ENCODE measurements at places on chromosomes 2 and 18.

DNA sequence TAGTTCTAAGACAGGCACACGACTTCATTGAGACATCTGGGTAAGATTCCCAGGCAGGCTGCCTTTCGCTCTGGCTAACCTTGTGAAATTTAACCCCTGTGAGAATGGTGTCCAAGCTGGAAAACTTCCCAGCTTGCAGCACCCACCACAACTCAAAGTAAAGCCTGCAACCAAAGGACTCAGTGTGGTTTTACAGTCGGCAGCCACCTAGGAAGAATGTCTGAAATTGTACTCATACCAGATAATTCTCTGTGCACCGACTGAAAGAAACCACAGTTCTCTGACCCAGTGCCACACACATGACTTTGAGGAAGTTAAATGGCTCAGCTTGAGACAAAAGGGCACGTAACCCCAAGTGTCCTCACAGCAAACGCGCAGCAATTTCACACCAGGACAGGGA, 125.7 kb downstream of the RBMS1 start:
- DNase-seq, result no peak

DNA sequence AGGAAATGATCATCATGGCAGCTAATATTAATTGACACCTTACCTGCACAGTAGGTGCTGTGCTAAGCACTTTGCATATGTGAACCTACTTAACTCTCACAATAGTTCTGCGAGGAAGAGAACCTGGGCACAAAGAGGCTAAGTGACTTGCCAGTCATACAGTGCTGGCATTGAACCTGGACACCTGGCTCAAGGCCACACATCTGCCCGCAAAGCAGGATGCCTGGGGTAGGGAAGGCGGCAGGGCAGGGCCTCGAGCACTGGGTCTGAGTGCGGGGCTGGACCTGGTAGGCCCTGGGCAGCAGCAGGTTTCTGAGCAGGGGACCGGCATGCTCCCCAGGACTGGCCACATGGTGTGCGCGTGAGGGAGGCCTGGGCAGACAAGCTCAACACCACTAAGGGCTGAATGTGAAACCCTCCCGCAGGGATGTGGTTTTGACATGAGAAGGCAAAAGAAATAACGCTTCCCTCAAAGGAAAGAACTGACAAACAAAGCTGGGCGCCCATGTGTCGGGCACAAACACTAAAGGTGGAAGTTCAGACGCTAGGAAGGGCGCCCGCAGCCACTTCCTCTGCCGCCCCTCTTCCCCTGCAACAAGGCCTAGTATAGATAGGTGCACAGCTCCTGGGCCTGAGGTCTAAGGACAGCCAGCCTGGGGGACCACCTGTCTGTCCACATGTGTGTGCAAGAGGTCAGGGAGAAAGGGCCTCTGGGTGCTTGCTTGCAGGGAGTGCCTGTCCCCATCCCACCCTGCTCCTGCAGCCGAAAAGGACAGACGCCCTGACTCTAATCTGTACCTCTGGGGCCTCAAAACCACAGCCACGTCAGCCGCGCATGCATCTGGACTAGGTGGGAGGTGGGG, 92.5 kb downstream of the ZFP36L2 start:
- peak; percentile 60 for DNase-seq

- no peak for DNase-seq
These were observed 2.3 kb downstream of the MEIS1 start for GRCh38 chr2:66437109-66437690.

DNA sequence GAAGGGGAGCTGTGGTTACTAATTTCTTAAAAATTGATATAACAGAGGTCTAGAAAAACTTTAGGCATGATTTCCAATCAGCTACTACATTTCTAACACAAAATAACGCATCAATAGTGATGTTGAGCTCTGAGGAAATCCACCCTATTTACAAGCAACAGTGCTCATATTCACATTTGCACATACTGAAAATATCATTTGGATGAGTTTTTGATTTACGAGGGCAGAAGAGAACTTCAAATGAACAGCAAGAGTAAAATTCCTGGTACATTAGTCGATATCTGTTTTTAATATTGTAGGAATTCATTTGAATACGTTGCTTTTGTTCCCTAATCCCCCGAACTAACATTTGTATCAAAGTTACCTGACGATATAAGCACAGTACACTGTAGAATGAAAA, 761.0 kb upstream of the POU3F3 start:
- DNase-seq, result no peak

GRCh38 chr2:199818026-199818425, 33.0 kb downstream of the FTCDNL1 start:
- DNase-seq, result no peak

- no peak for DNase-seq
These were observed 154.9 kb upstream of the NDUFV2 start for GRCh38 chr18:8947566-8947965.

DNA sequence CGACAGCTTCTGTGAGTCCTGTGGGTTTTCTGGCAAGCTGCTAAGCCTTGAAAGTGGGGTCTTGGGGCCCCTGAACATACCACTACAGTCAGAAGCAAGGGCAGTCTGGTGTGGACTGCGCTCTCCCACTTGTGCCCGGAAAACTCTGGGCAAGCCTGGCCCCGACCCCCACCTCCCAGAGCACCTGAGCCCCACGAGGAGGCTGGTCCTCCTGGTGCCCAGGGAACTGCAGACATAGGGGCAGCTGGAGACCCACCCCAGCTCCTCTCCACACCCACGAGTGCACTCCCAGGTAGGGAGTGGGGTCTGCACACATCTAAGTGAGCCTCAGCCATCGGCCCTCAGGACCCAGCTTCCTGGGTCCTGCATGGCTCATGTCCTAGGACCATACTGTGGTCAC, 16.2 kb upstream of the GPC1 start:
- DNase-seq, result no peak

- DNase-seq, result no peak
These were observed 209.6 kb upstream of the TNP1 start for GRCh38 chr2:217069263-217070042.

GRCh38 chr2:56741601-56742102, 557.9 kb downstream of the CCDC85A start:
- no peak for DNase-seq

DNA sequence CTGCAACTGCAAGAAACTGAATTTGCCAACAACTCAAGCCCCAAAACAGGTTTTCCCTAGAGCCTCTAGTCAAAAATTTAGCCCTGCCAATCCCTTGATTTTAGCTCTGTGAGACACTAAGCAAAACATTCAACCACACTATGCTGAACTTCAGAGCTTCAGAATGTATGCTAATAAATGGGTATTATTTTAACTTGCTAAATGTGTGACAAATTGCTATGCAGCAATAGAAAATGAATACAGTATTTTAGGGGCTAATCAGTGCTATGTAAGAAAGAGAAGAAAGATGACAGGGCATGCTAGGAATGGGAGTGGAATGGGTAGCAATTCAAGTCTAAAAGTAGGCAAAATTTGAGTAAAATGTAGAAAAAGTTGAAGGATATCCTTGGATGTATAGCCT, 223.9 kb upstream of the NOL4 start:
- DNase-seq, result no peak

DNA sequence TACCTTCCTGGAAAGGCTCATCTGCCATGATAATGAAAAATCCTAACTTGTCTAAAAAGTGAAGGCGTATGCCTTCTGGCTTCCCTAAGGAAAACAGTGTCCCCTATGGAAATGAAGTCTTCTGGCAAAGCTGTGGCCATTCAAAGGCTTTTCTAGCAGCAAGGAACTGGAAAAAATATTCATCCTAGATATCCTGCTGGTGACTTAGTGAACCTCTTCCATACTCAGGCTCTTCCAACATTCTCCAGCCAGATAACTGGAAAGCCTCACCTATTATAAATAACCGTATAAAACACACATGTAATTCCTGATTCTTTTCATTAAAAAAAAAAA, 84.7 kb downstream of the RBMS1 start:
- no peak for DNase-seq

DNA sequence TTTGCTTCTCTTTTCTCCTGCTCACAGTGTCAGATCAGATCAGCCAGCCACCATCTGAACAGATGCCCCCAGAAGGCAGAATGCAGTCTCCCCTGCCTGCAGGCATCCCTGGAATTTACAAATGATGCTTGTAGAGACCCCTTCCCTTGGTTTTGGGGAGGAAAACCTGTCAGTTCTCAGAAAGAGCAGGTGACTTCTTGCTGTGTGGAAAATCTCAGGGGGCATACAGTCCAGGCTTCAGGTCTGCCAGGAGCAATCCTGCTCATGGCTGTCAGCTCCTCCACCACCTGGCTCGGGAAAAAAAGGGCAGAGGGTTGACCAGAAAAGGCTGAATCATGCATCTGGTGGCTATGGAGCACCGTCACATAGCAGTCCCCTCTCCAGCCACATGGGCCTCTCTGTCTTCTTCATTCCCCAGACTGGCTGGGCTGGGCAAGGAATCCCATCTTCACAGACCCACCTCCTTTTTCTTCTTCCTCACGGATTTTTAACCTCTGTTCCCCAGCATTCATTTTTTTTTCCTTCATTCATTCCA, 107.0 kb downstream of the KCNF1 start:
- DNase-seq, result no peak

- no peak for DNase-seq
These were observed 173.3 kb upstream of the MGAT5 start for GRCh38 chr2:134080386-134081089.

GRCh38 chr2:95376311-95377215, 25.9 kb upstream of the FAHD2A start:
- DNase-seq, result no peak

DNA sequence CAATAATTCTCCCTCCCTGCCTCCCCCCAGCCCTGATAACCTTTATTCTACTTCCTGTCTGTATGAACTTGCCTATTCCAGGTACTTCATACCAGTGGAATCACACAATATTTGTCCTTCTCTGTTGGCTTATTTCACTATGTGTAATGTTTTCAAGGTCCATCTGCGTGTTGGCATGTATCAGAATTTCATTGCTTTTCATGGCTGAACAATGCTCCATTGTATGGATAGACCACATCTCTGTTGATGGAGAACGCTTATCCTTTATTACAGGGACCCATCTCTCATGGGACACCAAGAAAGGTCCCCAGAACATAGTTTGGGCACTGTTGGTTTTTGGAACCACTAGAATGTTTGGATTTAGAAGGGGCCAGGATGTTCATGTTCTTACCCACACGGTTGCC, 40.2 kb downstream of the ATOH8 start:
- DNase-seq, result no peak

- DNase-seq, result no peak
These were observed 140.3 kb downstream of the CYP26B1 start for GRCh38 chr2:72007402-72007801.

GRCh38 chr2:54482715-54483114, 26.6 kb downstream of the SPTBN1 start:
- no peak for DNase-seq

- DNase-seq, result no peak
These were observed 80.4 kb downstream of the MTA3 start for GRCh38 chr2:42648796-42649195.
